ENCODE measurements at places on chromosomes 16 and 17. TPM values are rescaled to one million over a fixed set of nuclear protein-coding genes. Genes with fewer than 3 reads are reported as not detected.

DNA sequence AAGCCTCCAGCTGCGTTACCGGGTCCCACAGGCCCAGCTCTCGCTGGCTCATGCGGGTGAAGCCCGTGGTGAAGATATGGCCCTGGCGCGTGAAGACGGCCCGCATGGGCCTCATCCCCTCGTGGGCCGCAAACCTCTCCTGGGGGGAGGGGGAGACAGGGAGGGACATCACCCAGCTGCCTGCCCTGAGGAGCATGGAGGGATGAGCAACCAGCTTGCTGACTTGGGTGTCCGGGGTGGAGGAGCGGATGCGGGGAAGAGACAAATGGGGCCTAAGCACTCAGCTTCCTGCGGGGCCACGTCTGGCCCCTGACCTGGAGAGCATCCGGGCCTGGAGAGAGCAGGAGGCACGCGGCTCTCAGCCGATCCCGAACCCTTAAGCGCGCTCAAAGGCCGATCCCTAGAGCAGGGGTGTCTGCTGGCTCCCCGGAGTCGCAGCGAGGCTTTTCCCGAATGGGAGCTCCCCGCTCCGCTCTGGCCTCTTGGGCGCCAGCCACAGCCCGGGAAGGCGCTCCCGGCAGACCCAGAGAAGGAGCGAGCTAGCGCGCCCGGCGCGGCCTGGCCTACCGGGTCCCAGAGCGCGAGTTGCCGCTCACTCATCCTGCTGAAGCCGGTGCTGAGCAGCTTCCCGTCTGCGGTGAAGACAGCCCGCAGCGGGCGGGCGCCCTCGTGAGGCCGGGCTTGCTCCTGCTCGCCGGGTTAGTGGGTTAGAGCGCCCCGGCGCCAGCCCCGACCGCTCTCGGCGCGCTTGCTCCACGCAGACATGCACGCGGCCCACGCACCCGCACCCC is 5.0 kb downstream of the CORO6 start:
- peak; percentile 65 for DNase-seq

- no peak for DNase-seq
Measured at GRCh38 chr17:68383120-68383442, 74.2 kb downstream of the WIPI1 start.

- DNase-seq, result no peak
Measured at GRCh38 chr17:45302649-45303173, 14.1 kb downstream of the MAP3K14 start.

DNA sequence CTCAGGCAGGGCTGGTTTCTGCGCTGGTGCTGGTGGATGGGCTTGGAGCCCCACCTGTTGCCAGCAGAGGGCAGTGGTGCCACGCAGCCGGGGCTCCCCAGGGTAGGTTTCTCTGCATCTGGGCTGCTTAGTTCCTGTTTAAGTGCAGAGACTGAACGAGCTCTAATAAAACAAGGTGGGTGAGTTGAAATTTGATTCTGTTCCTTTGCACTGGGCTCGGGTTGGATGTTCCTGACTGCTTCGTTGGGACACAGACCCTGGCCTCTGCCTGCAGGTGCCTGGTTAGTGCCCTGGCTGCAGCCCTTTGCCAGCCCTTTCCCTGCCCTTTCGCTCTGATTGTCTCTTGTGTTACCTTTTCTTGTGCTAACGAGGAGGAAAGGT is 30.0 kb downstream of the TBCD start:
- DNase-seq, result peak; percentile 55

DNA sequence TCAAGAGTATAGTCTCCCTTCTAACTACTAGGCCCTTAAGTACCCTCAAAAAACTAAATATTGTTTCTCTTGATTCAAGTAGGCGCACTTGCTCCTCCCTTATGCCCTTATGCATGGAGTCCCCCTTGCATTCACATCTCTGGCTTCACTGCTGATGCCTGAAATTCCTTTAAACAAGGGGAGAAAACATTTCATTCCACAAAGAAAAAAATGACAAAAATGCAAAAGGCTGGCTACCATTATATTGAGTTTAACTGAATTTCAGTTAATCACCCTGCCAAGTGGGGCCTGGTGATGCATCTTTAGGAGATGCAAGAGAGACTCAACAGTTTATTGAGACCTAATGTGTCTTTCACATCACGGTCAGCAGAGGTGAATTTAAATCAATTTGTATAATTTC is 35.6 kb downstream of the CRLF3 start:
- DNase-seq, result no peak

- DNase-seq, result no peak
Measured at GRCh38 chr17:80365983-80366382, 49.0 kb upstream of the ENDOV start.

- peak; percentile 56 for DNase-seq
Measured at GRCh38 chr17:8066841-8067775, 20.4 kb downstream of the ALOX12B start.

DNA sequence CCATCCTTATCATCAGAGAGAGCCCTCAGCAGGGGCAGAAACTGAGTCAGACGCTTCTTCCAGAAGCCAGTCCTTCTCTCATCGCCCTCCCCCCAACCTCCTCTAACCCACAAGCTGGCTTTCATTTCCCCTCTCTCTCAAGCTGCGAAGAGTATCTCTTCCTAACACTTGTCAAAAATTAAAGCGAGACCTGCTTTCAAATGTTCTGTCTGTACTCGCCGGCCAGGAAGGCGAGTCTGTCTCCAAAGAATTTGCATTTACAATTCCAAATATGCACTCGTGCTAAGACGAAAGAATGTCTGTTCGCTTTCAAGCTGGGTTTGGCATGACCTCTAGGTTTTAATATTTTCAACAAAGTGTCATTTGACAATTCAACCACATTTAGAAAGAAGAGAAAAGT is 140.4 kb downstream of the RGS9 start:
- DNase-seq, result no peak

- no peak for DNase-seq
Measured at GRCh38 chr16:1876468-1876867, 4.5 kb upstream of the MEIOB start.

DNA sequence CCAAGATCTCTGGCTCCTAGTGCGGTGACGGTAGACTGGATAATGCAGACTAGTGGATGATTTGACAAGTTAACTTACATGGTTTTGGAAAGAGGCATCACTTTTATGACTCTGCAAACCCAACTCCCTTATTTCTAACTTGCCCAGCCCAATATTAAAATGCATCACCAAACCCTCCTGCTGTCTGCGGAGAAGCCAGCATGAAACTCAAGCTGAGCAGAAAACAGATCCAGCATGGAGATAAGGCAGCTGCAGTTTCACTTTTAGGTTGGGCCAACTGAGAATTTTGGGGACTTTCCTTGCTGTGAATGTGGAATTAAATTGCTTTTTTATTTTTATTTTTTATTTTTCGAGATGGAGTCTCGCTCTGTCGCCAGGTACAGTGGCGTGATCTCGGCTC is 27.8 kb downstream of the CDH1 start:
- no peak for DNase-seq

DNA sequence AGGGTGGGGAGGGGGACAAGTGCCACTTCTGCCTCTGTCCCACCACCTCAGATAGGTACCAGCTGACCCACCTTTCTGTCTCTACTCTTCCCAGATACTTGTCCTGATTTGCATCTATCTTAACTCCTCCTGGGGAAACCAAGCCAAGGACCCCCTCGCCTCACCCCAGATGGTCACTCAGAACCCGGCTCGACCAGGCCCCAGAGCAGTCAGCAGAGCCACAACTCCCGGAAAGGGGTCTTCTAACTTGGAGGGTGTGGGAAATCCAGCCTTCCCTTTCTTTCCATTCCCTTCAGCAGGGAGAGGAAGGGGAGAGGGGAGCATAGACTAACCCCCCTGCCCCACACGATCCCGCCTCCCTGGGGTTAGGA is 1.9 kb downstream of the CAVIN1 start:
- DNase-seq, result no peak

- DNase-seq, result no peak
Measured at GRCh38 chr16:29702269-29702668, 23.3 kb downstream of the QPRT start.

- DNase-seq, result no peak
Measured at GRCh38 chr17:5661491-5662125, 77.3 kb upstream of the NLRP1 start.

DNA sequence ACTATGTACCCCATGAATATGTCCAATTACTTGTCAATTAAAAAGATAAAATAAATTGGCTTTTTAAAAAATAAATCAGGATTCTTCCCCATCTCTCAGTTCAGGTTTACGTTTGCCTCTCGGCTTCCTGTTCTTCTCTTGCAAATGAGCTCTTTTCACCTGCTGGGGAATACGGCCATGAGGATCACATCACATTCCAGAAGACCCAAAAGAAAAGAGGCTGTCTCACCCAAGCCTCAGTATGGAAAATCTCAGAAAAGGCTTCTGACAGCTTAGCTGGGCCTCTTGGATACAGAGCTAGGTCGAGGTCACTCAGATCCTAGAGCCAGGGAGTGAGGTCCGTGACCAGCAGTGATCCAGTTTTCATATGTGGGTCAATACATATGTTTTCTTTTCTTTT is 171.2 kb upstream of the SDK2 start:
- DNase-seq, result no peak

GRCh38 chr16:74448990-74449389 is 27.7 kb upstream of the CLEC18B start:
- peak; percentile 87 for DNase-seq

- no peak for DNase-seq
Measured at GRCh38 chr17:80257716-80258213, 2.9 kb upstream of the RNF213 start.

GRCh38 chr16:22642416-22643088 is 131.9 kb downstream of the NPIPB5 start:
- DNase-seq, result no peak

GRCh38 chr17:3007651-3008121 is 55.7 kb downstream of the OR1D5 start:
- no peak for DNase-seq

DNA sequence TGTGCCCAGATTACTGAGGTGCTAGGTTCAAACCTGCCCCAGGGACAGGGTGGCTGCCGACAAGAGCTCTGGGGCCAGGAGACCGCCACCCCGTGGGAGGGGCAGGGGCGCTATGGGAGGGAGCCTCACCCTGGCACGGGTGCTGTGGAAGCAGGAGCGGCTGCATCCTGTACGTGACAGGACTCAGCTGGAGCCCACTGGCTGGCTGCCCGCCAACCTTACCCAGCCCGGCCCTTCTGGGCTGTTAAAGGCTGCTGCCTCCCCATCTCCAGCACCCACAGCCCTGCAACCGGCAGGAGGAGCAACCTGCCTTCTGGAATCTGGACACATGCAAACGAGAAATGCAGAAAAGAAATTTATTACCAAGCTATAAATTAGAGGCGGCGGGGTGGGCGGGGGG is 11.2 kb downstream of the PAM16 start:
- DNase-seq, result no peak

GRCh38 chr16:15963307-15963910 is 14.0 kb downstream of the ABCC1 start:
- no peak for DNase-seq

- no peak for DNase-seq
Measured at GRCh38 chr16:78930561-78930960, 670.0 kb downstream of the MAF start.

DNA sequence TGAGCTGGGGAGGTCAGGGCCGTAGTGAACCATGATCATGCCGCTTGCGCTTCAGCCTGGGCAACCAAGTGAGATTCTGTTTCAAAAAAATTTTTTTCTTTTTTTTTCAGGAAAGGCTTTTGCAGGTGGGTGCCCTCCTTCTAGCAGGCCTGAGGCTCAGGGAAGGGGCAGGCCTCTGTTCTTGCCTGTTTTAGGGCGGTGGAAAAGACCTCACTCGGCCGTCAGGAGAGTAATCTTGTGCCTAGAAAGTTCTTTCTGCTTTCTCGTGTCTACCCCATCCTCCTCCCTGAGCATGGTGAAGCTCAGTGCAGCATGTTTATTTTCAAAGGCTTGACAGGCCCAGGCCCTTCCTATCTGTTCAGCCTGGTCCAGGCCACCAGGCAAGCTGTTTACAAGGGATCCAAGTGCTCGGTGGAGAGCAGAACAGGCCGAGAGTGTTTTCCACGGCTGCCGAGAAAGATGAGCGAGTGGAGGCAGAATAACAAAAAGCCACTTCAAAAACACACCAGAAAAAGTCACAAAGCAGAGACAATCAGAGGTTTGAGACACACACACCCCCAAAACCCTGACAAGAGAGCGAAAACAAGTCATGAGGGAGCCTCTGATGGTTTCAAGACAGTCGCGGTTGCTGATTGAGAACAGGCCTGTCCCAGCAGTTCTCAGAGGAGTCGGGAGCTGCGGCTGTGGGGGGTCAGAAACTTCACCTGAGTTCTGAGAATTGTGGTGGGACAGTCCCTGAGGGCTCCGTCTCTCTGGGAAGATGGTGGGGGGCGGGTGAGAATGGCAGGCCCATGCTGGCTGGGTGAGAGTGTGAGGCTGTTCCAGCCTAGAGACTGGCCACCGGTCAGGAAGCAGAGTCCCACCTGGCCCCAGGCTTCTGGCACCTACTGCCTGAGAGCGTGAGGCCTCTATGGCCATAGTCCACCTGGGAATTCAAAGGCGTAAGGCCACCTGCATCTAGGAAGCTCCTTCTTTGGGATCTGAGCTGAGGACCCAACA is 37.5 kb upstream of the CCR7 start:
- DNase-seq, result no peak

- no peak for DNase-seq
Measured at GRCh38 chr17:42285346-42286050, 2.8 kb upstream of the STAT5A start.

- DNase-seq, result no peak
Measured at GRCh38 chr17:29575511-29576213, 7.2 kb downstream of the TP53I13 start.

GRCh38 chr16:10080051-10080772 is 102.0 kb downstream of the GRIN2A start:
- DNase-seq, result peak; percentile 44

DNA sequence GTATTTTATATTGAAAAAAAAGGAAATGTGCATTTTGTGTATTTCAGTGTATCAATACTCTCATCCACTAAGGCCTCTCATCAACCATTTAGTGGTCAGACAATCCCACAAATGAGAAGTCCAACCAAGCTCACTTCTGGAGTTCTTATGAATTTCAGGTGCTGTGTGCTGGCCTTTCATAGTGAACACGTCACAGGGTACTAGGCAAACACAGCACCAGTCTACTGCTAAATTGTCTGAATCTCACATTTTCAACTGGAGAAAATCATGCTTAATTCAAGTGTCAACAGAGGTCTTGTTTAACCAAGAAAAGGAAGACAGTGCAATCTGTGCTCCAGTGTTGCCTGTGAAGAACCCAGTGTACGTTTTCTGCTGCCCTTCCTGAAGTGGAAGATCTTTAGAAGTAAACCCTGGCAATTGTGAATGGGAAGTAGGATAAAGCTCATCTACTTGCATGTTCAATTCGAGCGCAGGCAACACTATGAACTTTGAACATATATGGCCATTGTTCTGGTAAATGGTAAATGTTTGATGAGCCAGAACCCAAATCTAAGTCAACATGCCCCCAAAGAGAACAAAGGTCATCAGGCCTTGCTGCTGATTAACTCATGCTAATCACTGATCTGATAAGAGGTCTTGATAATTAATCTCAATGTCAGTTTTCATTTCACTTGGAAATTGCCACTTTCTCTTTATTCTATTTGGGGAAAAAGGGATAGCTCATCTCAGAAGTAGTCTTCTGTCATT is 439.2 kb upstream of the SOX9 start:
- DNase-seq, result no peak

- DNase-seq, result no peak
Measured at GRCh38 chr17:9900044-9900594, 5.0 kb downstream of the RCVRN start.

RMI2 gene
- 3.8 TPM for total RNA-seq

SLC9A5 gene
- 0.26 TPM for total RNA-seq

KRT33B gene
- 0.79 TPM for total RNA-seq

MRC2 gene
- total RNA-seq, result 19.6 TPM

HSD17B2 gene
- total RNA-seq, result 63.7 TPM

TBC1D3H gene
- not detected for total RNA-seq

CENPX gene
- total RNA-seq, result 33.8 TPM

GAS2L2 gene
- under 0.01 TPM for total RNA-seq

CD300LB gene
- not detected for total RNA-seq

ERBB2 gene
- 62.3 TPM for total RNA-seq

MYL4 gene
- total RNA-seq, result not detected

CD79B gene
- total RNA-seq, result not detected

Measured in bronchial epithelial cell (primary cell).